ENCODE measurements at places on chromosomes 5 and 9.
A peak's percentile ranks its signal among the peaks of the same experiment; 100 is the strongest.

DNA sequence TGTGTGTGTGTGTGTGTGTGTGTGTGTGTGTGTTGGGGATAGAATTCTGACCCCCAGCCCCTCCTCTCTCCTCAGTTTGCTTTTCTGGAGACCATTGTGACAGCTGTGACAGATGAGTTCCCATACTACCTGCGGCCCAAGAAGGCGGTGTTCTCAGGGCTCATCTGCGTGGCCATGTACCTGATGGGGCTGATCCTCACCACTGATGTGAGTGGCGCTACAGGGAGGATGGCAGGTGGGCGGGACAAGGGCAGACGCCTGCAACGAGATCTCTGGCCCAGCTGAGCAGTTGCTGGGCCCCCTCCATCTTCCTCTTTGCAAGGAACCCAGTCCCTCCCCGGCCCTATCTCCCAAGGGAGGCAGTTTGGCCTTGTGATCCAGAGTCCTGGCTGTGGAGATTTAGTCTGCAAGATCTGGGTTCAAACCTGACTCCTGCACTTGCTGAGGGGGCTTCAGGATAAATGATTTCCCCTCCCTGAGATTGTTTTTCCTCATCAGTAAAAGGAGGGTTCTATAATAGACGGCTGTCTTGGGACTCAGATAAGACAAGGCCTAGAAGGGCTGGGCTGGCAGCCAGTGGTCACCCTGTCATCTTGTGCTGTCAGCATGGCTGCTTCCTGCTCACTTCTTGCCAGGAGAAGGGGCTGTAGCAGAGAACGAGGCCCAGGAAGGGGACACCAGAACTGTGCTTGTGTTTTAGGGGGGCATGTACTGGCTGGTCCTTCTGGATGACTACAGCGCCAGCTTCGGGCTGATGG is 14.1 kb downstream of the SLC6A7 start:
- no peak for DNase-seq

DNA sequence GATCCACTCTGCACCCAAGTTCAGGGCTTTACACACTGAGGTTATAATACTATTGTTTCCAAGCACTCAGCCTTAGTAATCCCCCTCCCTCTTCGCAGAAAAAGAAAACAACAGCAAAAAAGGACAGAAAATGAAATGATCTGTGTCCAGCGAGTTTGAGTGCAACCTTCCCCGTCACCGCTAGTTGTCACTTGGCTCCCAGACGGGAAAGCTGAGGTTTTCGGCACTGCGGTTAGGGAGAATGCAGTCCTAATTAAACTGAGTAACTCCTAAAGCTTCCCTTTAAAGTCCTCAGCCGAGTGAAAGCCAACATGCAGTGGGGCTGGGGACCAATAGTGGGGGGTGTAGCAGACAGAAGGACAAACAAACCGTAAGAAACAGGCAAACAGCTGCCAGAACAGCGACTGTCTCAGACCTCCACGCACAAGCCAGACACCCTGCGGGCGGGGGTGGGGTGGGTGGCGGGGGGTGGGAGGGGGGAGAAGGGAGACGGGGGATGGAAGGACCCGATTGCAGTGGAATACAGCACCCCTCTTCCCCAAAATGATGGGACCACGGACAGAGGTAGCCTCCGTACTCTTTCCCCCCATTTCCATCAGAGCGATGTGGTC is 680 bp downstream of the GLRA1 start:
- DNase-seq: no peak

DNA sequence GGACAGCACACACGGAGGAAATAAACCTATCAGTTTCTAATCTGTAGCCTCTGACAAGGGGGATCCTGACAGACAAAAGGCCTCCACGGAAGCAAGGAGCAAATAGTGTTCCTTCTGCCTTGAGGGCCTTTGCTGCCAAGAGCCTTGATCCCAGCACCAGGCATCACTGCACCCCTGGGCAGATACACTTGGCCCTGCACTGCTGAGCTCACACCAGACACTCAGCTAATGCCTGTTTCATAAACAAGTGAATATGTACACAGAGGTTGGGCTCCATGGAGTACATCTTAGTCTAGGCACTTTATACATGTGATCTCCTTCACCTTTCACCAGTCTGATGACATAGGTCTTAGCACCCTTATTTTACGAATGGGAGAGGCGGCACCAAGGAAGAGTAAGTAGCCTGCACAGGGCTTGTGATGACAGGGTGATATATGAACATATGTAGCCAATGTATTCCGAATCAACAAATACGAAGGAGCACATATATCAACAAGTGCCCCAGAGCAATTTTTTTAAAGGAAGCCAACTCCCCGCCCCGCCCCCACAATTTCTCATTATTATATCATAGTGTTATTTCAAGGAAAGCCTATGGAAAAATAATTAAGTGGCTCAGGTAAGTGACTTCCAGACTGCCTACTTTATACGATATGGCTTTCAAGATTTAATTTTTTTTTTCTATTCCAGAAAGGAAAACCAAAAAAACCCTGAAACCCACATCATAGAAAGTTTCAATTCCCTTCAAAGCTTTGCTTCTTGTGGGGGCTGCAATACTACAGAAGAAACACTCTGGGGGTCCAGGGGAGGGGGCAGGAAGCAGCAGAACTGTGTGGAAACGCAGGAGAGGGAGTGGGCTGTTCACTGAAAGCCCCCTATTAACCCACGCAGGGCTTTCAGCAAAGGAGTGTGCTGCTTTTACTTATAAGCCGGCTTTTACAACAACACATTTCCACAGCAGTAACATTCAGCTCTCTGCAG is 32.0 kb downstream of the CDC14B start:
- DNase-seq: no peak

DNA sequence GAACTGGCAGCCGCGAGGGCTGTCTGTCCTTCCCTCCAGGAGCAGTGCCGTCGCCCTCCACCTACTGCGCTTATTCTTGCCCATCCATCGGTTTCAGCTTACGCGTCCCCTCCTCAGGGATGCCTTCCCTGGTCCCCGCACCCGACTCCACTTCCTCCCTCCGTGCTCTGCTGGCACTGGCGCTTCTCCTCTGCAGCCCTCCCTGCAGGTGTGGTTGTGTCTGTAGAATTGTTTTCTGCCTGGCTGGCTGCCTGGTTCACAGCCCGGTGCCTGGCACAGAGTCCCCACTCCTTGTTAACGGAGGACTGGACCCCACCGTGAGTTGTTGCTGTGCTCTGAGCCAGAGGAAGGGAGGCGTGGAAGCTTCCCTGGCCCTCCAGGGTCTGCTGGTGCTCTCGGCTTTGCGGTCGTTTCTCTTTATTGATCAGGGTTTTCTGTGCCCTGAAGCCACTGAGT is 5.7 kb downstream of the NTMT1 start:
- DNase-seq: no peak

DNA sequence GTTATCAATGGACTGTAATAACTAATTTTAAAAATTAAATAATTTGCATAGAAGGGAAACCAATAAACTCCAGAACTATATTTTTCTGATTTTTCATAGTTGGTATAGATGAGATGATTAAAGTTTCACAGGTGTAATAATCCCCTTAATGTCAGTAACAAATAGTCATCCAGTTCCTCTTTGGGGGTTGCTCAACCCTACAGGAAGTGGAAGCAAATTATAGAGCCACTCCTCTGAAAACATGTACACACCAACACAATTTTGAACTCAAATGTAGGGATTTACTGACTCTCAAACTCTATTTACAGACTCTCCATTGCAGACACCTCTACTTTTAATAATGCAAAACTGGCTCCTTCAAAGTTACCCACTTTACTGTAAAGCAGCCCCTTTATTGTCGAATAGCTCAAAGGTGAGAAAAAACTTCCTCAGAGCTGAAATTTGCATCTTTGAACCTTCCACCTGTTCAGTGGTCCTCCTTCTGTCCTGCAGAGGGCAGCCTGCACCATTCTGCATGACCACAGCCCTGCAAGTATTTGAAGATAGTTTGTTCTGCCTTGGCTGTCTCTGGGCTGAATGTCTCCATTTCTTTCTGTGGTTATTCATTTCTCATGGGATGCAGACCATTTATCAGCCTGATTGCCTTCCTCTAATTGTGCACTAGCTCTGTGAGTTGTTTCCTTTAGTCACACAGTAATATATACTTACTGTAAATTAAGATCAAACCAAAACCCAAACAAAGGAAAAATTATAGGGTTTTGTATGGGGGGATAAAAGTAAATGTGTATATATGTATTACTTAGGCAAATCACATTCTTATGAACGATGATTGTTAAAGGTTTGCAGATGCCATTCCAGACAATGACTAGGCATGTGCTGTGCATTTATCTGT is 383.2 kb upstream of the SGCD start:
- peak; percentile 23 for DNase-seq

DNA sequence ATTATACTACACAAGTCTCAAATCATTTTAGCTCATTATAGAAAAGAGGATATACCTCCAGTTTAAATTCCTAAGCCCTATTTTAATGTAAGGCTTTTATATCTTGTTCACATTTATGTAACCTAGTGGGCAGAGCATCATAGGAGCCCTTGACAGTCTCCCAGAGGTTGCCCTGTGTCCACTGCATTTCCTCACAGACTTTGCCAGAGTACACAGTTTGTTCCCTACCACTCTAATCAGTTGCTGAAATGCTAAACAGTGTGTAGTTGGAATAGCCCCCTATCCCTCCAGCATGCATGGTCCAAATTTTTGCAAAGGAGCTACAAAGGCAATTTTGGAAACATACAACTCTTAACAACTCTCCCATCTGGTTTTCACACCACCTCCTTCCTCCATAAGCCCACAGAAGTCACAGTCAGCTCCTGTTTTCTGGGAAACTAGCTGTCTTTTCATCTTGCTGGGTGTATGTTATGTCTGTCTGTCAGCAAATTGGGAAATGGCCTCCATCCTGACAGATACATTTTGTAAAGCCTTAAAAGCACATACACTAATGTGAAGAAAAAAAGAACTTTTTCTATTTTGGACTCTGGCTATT is 212.2 kb downstream of the DENND1A start:
- no peak for DNase-seq

DNA sequence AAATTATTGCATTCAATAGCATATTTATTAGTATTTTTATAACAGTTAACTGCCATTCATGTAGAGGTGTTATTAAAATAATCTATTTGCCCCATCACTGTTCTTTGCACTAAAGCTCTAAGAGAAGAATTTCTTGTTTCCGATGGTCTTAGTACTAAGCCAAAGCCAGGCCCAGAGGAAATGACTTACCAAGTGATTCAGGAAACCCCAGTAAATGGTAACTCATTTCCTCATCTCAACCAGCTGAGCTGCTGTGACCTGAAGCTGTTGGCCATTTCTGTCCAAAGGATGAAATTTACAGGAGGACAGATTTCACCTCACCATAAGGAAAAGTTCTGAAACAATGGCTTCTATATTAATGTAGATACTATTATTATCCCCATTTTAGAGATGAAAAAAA is 117.0 kb downstream of the PIK3R1 start:
- no peak for DNase-seq

All from right renal pelvis (tissue), 4 donors.